ENCODE measurements at places on chromosomes 2 and 18.

DNA sequence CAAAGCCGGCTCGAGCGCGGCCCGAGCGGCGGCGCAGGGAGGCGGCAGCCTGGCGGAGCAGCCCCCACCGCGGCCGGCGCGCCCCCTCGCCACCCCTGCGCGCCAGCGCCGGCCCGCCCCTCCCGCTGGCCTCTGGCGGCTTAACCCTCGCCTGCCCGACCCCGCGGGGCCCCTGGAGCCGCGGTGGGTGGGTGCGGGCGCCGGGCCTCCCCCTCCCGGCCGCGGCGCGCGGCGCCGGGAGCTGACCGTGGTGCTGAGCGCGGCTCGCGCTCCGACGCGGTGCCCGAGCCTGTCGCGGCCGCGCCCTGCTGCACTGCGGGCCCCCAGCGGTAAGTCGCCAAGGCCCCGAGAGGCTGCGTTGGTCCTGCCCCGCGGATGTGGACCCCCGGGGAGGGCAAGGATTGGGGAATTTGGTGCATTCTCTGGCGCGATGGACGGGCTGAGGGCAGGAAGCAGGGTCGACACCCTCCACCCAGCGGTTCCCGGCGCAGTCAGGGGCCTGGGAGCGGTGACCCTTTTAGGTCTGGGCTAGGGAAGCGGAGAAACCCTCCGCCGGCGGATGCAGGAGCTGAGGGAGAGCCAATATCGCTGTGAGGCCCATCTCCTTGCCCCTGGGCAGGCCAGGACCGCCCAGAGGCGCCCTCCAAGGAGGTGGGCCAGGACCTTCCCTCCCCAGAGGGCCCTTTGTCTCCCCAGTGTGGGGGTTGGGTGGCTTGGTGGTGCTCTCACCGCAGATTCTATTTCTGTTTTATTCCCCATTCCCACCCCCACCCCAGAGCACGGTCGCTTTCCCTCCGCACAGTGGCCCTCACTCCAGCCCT lies 923 bp downstream of the AMER3 start:
- no peak for DNase-seq

GRCh38 chr2:128058114-128058513 lies 30.3 kb upstream of the SAP130 start:
- no peak for DNase-seq

DNA sequence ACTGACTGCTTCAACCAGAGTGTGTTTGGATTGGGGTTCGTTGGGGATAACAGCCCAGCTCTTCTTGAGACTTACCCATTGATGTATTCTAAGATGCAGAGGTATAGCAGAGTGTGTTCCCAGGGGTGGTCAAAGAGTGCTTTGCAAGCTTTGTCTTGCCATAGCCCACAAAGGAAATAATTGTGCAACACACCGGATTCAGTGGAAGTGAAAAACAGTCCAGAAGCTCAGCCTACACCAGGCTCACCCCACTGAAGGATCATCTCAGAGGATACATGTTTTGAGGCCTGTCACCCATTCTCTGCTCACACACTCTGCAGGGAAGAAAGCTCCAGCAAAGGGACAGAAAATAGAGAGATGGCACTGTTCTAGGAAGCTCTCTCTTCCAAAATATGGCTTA lies 9.6 kb downstream of the CACNB4 start:
- no peak for DNase-seq

DNA sequence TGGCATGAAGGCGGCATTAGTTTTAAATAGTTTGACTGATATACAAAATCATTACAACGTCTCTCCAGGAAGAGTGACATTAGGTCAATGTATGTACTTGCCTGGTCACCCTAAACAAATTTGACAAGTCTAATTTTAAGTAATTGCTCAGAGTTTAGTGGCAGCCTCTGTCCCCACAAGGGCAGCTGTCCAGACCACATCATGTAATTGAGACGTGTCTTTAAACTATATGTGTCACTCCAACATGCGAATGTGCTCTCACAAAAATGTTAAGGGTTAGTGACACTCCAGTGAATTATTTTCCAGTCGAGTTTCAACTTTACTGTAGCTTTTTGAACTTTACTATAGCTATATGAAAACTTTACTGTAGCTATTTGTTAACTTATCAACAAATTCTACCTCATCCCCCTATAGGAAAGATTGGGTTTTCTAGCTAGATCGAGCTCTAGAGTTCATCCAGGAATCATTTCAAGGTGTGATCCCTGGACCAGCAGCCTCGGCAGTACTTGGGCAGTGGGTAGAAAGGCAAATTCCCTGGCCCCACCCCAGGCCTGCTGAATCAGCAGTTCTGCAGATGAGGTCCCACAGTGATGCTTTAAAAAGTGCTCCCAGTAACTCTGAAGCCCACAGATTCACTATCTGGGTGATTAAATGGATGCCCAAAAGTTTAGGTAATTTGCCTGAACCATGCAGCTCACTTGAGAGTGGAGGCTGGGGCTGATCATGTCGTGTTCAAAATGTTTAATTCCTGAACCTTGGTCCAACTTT lies 66.4 kb upstream of the POU3F3 start:
- DNase-seq = no peak

- DNase-seq = no peak
These were observed 97.4 kb upstream of the LHCGR start for GRCh38 chr2:48852938-48853337.

DNA sequence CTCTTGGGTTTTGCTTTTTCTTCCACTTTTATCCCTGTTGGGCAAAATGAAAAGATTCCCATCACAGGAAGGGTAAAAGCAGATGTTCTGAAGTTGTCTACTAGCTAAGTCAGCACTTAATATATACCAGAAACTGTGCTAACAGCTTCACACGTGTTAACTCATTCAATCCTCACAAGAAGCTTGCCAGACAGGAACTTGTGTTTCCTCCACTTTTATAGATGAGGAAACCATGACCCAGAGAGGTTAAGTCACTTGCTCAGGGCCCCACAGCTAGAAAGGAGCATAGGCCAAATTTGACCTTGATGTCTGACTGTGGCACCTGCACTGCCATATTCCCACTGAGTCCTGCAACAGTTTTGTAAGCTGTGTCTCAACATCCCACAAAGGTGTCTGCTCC lies 76.8 kb upstream of the EPC2 start:
- no peak for DNase-seq
